ENCODE measurements at places on chromosomes 7 and 10.

GRCh38 chr7:150955519-150956394 is 22.4 kb downstream of the KCNH2 start:
- no peak for DNase-seq

GRCh38 chr10:57791546-57791945 is 476.1 kb downstream of the IPMK start:
- no peak for DNase-seq

- DNase-seq, result no peak
These were observed 150.8 kb upstream of the FAM3C start for GRCh38 chr7:121546632-121547543.

DNA sequence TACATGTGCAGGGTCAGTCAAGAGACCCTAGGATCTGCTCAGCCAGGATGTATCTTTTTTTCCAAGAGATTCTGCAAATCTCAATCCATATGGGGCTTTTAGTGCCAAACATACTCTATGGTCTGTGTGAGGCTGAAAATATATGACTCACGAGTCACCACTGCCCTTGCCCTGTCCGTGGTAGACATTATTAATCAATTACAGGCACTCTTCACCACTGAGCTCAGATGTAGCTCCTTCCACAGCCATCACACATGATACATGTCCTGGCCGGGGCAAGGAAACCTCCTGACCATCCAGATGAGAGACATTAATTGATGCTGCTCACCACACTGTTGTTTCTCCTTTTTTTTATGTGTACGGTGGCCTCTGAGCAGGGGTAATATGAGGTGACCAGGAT is 90.2 kb upstream of the RET start:
- DNase-seq, result no peak

DNA sequence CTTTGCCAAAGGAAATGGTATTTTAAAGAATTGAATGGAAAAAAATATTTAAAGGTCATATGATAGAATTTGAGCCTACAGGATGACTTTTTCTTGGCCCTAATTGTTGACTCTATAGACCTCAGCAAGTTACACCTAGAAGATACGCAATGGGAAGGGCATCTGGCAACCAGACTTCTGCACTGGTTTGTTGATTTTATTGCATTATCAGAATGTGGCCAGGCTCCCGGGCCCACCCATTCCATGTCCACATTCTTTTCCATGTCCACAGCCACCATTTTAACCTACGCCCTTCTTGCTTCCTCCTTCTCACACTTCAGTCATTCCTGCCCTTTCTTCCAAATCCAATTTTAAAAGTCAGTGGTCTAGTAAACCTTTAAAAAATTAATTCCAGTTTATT is 738.4 kb downstream of the SUGCT start:
- no peak for DNase-seq

GRCh38 chr7:40697653-40698052 is 562.8 kb downstream of the SUGCT start:
- no peak for DNase-seq

- no peak for DNase-seq
These were observed 63.0 kb downstream of the RGS10 start for GRCh38 chr10:119479532-119479931.

DNA sequence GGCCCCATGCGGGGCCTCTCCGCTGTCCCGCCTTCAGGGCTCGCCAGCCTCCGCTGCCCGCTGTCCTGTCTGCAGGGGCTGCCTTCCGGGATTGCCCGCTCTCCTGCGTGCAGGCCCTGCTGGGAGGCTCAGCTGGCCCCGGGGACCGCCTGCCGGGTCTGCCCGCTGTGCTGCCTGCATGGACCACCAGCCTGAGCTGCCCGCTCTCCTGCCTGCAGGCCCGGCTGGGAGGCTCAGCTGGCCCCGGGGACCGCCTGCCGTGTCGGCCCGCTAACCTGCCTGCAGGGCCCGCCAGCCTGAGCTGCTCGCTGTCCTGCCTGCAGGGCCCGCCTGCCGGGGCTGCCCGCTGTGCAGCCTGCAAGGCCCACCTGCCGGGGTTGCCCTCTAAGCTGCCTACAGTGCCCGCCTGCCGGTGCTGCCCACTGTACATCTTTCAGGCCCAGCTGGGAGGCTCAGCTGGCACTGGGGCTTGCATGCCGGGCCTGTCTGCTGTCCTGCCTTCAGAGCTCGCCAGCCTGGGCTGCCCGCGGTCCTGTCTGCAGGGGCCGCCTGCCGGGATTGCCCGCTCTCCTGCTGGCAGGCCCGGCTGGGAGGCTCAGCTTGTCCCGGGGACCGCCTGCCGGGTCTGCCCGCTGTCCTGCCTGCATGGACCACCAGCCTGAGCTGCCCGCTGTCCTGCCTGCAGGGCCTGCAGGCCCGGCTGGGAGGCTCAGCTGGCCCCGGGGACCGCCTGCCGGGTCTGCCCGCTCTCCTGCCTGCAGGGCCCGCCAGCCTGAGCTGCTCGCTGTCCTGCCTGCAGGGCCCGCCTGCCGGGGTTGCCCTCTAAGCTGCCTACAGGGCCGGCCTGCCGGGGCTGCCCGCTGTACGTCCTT is 165.1 kb downstream of the GLRX3 start:
- DNase-seq, result no peak

DNA sequence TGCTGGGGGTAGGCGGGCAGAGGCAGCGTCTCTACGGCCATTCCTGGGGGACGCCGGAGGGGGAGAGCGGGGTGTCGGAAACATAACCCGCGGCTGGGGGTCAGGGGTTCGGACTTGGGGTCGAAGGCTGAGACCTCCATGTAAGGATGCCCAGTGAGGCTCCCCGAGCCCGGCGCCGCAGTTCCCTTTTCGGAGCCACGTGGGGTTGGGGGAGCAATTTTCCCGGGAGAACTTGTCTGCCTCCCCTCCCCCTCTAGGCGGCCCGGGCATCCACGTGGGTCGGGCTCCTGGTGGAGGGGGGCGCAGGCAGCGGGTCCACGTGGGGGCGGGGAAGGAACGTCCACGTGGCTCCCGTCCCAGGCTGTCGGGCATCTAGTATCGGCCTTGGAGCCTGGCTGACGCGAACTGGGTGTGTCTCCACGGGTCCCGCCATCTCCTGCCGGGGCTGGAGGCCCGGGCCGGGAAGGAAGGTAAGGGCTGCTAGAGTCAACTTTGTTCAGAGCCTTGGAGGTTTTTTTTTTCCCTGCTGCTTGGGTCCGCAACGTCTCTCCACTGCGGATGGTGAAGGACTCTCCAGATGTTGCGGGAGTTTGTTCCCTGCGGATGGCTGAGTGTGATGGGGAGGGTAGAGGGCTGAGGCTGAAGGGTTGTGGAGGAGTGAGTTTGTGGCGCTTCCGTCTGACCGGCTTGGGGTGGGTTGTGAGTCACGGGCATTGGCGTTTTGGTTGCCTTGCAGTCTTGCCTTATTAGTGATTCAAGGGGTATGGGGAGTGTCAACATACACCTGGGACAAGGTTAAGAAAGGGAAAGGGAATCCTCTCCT is 744 bp downstream of the PPRC1 start:
- no peak for DNase-seq

- DNase-seq, result no peak
These were observed 165.5 kb upstream of the TARP start for GRCh38 chr7:38438970-38439369.

GRCh38 chr10:113221756-113222168 is 271.7 kb downstream of the TCF7L2 start:
- DNase-seq, result no peak

DNA sequence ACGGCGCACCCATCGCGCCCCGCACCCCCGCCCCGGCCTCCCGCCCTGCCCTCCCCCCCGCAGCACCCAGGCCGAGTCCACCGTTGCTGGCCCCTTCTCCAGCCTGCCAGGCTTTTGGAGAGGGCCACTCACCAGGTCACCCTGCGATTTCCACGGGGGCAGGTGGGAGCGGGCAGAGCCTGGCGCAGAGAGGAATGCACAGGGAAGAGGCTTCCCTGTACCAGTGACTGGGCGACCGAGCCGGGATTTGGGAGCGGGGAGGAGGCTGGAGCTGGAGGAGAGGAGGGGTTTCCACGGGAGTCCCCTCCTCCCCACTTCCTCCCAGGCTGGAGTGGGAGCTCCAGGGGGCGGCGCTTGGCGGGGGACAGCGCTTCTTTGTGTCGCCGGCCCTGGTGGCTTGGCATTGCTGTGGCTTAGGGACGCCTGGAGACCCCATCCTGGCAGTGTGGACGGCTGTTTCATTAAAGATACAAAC is 19.3 kb downstream of the TCAF1 start:
- DNase-seq, result no peak

- DNase-seq, result no peak
These were observed 76.7 kb downstream of the GPR26 start for GRCh38 chr10:123742751-123743440.

- no peak for DNase-seq
These were observed 175.2 kb downstream of the CDK14 start for GRCh38 chr7:90771281-90771680.

DNA sequence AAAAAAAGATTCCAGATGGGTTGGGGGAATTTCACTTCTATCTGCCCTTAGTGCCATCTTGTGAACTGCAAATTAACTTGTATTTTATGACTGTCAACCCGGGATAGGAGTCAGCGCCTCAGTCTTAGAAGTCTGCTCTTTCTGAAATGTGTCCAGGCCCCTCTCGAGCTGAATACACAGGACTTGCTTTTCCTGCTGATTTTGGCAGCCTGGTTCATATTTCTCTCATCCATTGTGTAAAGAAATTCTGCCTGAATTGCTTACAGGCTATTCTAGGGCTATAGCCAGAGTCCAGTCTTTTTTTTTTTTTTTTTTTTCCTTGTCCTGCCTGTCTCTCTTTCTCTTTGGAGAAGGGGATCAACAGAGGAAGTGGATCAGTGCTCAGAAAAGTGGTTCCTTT is 24.6 kb downstream of the GATA3 start:
- DNase-seq, result no peak

GRCh38 chr10:3757250-3757637 is 27.8 kb downstream of the KLF6 start:
- no peak for DNase-seq

- DNase-seq, result no peak
These were observed 22.7 kb downstream of the SLC35G1 start for GRCh38 chr10:93916257-93917063.

DNA sequence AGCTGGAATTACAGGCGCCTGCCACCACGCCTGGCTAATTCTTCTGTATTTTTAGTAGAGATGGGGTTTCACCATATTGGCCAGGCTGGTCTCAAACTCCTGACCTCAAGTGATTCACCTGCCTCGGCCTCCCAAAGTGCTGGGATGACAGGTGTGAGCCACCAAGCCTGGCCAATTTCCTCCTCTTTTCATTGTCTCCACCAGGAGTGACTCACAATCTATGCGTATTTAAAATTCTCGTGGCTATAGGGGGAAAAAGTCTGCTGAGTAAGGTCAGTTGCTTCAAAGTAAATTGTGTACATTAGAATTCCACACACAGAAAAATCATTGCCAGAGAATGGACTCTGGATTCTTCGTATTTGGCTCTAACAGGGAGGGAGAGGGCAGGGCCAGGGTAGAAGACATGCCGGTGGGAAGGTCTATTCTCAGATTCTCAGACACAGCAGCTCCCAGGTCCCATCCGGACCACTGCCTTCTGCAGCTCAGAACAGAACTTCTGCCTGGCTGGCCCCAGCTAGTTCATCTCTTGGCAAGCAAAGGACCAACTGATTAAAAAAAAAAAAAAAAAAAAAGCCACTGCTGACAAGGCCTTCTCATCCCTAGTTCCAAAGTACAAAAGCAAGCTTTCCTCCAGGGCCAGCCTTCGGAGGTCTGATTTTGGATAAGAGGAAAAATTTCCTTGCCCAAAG is 22.2 kb downstream of the PSPH start:
- no peak for DNase-seq

DNA sequence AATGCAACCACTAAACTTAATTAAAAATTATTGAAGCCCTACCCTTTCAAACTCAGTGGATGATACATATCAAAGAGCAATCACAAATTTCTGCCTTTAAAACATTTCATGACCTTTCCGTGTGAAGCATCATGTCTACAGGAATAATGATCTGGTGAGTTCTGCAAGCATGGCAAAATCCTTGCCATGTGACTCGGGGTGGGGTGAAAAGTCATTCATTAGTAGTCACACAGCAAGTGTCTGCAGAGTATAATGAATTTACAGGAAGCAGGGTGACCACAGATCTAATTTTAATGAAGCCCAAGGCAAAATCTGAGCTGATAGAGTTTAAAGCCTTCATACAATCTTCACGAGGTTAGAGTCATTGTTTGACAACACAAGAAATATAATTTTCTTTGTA is 351.9 kb downstream of the THSD7A start:
- no peak for DNase-seq

DNA sequence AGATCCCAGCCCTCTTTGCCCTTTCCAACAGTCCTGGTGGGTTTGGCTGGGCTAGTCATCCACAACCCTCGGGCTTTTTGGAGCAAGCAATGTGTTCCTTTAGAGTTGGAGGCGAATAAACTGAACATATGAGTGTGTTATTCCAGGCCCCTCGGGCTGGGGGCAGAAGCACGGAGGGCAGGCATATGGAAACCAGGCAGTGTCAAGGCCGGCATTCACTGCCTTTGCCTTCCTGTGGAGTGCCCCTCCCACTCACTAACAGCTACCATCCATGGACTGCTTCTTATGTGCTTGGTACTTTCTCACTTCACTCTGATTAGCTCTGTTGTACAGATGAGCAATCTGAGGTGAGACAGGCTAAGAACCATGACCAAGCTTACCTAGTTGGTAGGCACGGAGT is 53.9 kb upstream of the EFCAB10 start:
- DNase-seq, result no peak

DNA sequence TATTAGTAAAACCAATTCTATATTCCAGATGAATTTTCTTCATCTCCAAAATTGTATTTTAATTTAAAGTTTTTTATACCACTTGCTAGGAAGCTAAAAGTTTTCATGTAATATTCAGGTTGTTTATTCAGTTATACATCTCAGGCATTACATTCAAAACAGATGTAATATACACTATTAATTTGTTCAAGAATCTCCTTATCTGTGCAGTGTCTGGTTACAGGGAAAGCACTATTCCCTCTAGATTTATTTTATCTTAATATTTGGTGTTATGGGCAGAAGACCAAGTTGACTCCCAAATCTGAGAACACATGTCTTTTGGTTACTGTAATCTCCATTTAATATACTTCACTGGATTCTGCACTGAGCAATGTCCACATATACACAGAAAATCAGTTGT is 953.4 kb downstream of the ANKRD7 start:
- DNase-seq, result no peak

- no peak for DNase-seq
These were observed 70.5 kb downstream of the FAM204A start for GRCh38 chr10:118271671-118272070.

- DNase-seq, result no peak
These were observed 26.6 kb downstream of the ZNF775 start for GRCh38 chr7:150405584-150406311.

GRCh38 chr10:77872151-77872946 is 54.2 kb downstream of the DLG5 start:
- no peak for DNase-seq

- DNase-seq, result no peak
These were observed 7.8 kb downstream of the MYL7 start for GRCh38 chr7:44133295-44133694.

- no peak for DNase-seq
These were observed 94.9 kb downstream of the LYZL2 start for GRCh38 chr10:30534465-30535144.

Measured in cortex of kidney (tissue), 1 donor.